GM04503 (cell line): ENCODE measurements at places on chromosomes 6 and 20.

- no peak for DNase-seq
Observed at GRCh38 chr6:130882370-130882769, 55.2 kb downstream of the SMLR1 start.

- DNase-seq: no peak
Observed at GRCh38 chr6:31655349-31656237, at the start of gene APOM. APOM (plus strand) TSS chr6:31655894; CDS start chr6:31655967, 73 bp downstream.

DNA sequence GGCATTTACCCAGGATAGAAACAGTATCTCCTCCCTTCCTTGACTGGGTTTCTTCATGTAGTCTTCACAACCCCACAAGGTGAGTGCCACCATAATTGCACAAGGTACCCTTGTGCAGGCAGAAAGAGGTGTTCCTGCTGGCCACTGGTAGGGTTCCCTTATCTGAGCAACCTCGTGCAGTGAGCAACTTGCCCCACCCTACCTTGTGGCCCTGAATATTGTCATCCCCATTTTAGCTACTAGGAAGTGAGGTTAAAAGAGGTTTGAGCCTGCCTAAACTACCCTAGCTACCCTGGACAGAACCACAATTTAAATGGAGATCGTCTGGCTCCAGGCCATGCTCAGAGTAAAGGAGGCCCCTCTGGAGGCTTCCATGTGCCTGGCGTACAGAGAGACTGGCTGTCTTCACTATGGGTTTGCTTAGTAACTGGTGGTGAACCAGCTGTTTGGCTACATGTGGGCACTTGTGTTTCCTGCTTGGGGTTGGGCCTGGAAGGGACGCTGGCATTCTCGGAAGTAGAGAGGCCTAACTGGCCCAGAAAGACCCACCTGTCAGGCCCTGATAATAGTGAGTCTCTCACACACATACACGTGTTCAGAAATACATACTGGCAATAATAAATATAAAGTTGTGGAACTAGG, 148.8 kb downstream of the LRFN2 start:
- DNase-seq: no peak

DNA sequence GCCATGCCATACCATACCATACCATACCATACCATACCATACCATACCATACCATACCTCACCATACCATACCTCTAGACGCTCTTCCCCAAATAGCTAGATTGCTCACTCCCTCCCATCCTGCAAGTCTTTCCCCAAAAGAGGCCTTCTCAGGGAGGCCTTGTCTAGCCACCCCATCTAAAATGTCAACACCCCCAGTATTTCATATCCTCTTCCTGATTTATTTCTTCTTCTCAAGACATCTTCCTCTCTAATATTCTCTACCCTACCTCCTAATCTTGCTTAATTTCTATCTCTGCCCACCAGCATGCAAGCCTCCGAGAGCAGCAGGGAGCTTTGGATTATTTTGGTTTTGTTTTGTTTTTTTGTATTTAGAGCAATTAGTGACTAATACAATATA, 225.2 kb upstream of the RREB1 start:
- DNase-seq: no peak

DNA sequence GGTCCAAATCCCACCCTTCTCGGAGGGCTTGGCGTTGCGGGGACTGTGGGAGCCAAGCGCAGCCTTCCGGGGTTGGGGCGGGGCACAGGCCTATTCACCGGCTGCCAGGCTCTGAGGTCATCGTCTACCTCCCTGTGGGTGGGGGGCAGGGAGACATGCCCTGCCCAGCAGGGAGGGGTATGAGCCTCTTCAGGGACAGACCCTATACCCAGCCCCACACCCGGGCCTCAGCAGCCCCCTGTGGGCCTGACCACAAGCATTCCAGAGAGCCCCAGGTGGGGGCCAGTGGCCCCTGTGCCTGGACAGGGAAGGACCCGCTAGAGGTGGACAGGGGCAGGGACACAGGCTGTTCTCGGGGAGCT, 11.6 kb downstream of the LAMA5 start:
- DNase-seq: no peak

DNA sequence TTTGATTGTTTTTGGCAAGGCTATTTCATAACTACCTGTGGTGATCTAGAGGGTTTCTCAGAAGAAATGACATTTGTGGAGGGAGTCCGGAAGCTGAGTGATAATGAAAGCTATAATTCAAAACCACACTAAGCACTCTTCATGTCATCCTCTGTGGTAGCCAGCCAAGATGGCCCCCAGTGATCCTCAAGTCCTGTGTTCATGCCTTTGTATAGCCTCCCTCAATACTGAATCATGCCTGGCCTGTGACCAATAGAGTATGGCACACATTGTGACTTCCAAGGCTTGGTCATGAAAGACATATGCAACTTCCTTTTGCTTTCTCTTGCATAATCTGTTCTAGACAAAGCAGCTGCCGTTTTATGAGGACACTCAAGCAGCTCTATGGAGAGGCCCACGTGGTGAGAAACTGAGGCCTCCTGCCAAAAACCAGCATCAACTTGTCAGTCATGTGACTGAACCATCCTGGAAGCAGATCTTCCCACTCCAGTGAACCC, 12.8 kb upstream of the DNAAF9 start:
- DNase-seq: peak; percentile 67

GRCh38 chr20:22771706-22772105, 187.3 kb upstream of the FOXA2 start:
- no peak for DNase-seq

- no peak for DNase-seq
Observed at GRCh38 chr6:157086632-157087031, 236.7 kb downstream of the TMEM242 start.

DNA sequence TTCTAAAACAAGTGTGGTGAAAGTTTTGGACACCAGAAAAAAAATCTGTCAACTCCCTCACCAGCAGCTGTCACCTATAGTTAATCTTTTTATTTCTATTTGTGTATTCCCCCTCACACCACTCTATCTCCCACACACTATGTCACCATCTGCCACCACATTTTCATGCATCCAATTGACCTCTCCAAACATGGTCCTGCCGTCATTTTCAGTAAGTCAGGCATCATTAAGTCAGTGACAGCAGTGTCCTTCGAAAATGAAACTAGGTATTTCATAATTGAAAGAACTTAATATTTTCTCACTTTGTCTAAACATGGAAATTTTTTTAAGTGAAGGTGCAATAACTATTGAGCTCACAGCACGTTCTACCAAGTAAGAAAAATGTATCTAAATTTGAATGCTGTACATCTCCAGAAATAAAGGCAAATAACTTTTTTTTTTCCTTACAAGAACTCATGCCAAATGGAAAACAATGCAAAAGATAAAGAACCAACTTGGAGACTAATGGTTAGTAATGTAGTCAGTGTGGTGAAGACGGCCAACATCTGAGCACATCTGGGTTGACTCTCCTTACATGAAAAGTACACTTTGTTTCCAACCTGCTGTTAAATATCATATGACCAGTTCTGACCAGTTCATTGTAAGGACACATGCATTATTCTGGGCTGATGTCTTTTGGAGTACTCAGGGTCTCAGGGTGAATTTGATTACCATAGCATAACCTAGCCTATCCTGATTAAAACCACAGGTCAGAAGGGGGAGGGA, 623.3 kb upstream of the MANEA start:
- DNase-seq: no peak

- DNase-seq: no peak
Observed at GRCh38 chr20:19976595-19977372, 40.4 kb upstream of the NAA20 start.

DNA sequence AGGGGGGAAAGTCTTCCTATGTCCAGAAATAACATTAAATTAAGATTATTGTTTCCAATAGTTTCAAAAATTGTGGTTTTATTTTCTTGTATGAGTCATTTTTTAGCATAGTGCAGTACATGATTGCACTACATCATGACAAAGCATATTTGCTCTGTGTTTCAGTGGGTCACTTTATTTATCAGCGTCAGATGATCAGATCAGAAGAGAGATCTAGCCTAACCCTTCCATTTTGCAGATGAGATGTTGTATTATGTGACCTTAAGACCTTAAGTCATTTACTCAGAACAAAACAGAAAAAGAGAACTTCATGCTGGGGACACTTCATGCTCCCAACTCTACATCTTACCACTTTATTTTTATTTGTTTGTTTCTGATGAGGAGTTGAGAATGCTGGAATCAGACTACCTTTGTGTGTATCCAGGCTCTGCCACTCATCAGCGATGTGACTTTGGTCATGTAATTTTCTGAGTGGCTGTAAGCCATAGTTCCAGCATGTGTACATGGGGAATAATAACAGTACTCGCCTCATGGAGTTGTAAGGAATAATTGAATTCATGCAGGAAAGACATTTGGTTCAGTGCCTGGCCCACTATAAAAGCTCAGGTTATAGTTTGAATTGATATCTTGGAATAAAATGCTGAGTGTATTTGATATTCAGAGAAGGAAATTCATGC, 13.5 kb downstream of the EYA4 start:
- DNase-seq: no peak

GRCh38 chr6:19158586-19158985, 678.6 kb upstream of the ID4 start:
- DNase-seq: no peak

DNA sequence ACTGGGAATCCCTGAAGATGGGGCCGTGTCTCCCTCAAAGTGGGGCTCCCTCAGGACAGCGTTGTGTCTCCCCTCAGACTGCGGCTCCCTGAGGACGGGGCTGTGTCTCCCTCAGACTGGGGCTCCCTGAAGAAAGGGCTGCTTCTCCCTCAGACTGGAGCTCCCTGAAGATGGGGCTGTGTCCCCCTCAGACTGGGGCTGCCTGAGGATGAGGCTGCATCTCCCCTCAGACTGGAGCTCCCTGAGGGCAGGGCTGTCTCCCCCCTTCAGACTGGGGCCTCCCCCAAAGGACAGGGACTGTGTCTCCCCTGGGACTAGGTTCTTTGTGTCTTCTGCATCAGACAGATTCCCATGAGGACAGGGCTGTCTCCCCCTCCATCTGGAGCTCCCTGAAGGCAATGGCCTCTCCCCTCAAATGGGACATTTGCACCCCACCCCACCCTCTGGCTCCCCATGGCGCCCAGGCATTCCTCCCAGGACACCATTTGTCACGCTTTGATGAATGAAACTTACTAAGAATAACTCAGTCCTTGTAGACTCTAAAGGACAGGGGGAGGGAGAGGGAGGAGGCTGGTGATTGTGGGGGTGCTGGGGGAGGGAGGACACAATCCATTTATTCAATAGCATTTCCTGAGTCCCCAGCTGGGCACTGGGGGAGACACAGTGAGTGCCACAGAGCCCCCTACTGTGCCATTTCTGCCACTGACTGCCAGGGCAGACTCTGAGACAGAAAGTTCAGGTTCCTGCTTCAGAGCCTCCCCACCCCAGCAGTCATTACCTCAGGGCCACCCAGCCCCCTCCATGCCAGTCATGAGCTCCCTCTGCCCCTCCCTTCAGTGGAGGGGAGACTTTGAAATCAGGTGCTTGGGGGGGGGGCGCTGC, 122.4 kb downstream of the MRPL14 start:
- no peak for DNase-seq

DNA sequence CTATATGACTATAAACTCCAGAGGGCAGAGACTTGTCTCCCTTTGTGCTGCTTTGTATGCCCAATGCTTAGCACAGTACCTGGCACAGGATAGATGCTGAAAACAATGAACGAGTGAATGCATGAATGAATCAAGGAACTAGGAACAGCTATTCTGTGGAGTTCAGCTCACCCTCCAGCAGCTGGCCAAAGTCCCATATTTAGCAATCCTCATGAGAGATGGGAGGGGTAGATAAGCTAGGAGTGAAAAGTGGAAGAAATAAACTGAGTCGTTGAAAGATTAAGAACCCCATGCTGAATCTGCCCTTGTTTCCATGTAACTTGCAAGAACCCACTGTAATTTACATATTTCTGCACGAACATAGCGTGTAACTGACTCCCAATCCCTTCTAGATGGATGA, 106.5 kb downstream of the MAFB start:
- DNase-seq: no peak

GRCh38 chr6:72348926-72349325, 272.9 kb upstream of the KCNQ5 start:
- DNase-seq: no peak

DNA sequence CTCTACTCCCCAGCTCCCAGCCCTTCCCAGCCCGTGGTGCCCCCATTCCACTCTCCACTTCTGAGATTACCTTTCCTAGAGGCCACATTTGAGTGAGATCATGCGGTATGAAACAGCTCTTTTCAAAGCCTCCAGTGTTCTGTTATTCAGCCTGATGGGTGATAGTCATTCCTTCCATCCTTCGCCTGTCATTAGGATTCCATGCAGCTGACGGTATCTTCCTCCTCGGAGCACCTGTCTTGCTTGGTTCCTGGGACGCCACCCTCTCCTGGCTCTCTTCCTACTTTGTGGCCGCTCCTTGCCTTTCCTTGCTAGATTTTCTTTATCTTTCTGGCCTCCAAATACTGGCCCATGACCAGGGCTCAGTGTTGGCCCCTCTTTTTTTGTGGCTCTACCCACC, 137.0 kb downstream of the ARID1B start:
- no peak for DNase-seq

GRCh38 chr6:122751326-122751725, 28.2 kb upstream of the FABP7 start:
- no peak for DNase-seq

DNA sequence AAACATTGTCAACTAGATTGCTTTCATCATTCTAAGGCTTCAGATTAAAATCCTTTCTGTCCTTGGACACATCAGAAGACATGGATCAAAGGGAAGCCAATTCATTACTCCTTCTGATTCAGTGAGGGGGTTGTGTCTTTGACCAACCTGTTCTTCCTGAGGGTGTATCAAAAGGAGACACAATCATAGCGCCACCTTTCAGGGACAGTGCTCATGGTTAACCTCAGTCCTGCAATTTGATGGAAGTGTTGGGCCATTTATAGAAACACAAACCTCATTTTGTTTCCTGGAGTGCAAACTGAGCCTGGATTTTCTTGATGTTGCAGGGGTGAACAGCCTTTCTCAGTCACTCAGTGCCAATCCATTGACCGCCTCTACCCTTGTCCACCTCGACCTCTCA, 163.9 kb upstream of the SCGN start:
- DNase-seq: no peak

DNA sequence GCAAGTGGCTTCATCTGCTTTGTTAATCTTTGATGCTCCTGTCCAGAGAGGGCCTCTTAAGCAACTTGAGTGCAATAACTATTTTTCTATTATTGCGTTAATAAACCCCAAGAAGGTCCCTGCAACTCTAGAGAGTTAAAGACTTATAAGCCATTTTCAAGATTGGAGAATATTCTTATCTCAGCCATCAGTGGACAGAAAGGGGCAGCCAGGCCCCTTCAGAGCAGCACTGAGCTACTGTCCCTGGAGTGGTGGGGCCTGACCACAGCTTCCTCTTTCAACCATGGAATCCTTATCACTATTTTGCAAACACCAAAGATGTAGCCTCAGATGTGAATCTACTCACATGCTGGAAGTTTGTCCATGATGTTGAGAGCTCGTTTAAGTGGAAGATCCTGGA, 2.8 kb upstream of the MAS1L start:
- no peak for DNase-seq

GRCh38 chr6:116019428-116019827, 41.3 kb downstream of the FRK start:
- no peak for DNase-seq

DNA sequence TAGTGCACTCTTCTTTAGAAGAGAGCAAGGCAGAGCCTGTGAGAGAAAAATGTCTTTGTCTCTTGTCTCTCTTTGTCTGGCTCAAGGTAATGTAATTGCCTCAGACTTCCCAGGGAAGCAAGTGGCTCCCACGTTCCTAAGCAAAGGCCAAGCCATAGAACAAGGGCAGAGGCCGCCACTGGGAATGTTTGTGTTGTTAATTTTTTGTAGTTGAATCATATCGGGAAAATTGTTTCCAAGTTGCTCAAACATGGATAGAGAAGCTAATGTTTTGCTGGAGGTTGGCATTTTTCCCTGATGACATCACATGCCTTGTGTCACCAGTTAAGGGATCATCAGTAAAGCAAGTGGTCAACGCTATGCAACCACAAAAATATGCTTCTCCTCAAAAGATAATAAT, 211.5 kb upstream of the FOXA2 start:
- peak; percentile 91 for DNase-seq
